ENCODE measurements at places on chromosomes 3 and 15.
A peak's percentile ranks its signal among the peaks of the same experiment; 100 is the strongest.

- no peak overlapping the region for H3K4me3 ChIP-seq
- no peak overlapping the region for H3K27ac ChIP-seq
- peaks cover 9% of the 10 kb centered on the region for H3K27me3 ChIP-seq
- H3K4me1 ChIP-seq, result no peaks in the 10 kb centered on the region
- no peak for DNase-seq
Measured at GRCh38 chr3:167918686-167919085, 177.0 kb downstream of the GOLIM4 start.

- H3K4me1 ChIP-seq, result peaks cover 29% of the 10 kb centered on the region
- DNase-seq, result peak; percentile 100
- no peaks in the 10 kb centered on the region for H3K36me3 ChIP-seq
- H3K27ac ChIP-seq, result peak overlapping the region; percentile 94
Measured at GRCh38 chr3:159765030-159765859, 223.4 kb upstream of the IL12A start.

GRCh38 chr3:122945230-122945629 is 82.3 kb downstream of the SEMA5B start:
- H3K4me3 ChIP-seq, result no peak overlapping the region
- DNase-seq, result no peak

- peaks cover 22% of the 10 kb centered on the region for H3K4me1 ChIP-seq
- H3K27ac ChIP-seq, result peak overlapping the region; percentile 69
- 0 out of 2 replicates have a peak, but pooled peaks cover 6% of the 10 kb centered on the region for H3K36me3 ChIP-seq
- 0 out of 2 replicates have a peak overlapping the region, but pooled peaks have one; percentile 14 for H3K4me3 ChIP-seq
- DNase-seq, result peak; percentile 95
- H3K27me3 ChIP-seq, result no peaks in the 10 kb centered on the region
Measured at GRCh38 chr3:42179110-42179725, 86.8 kb downstream of the CCK start.

- H3K27ac ChIP-seq, result peak overlapping the region; percentile 84
- peaks cover 44% of the 10 kb centered on the region for H3K4me1 ChIP-seq
- no peaks in the 10 kb centered on the region for H3K27me3 ChIP-seq
- peak; percentile 77 for DNase-seq
- no peaks in the 10 kb centered on the region for H3K36me3 ChIP-seq
Measured at GRCh38 chr3:49410846-49411534, 786 bp downstream of the RHOA start.

DNA sequence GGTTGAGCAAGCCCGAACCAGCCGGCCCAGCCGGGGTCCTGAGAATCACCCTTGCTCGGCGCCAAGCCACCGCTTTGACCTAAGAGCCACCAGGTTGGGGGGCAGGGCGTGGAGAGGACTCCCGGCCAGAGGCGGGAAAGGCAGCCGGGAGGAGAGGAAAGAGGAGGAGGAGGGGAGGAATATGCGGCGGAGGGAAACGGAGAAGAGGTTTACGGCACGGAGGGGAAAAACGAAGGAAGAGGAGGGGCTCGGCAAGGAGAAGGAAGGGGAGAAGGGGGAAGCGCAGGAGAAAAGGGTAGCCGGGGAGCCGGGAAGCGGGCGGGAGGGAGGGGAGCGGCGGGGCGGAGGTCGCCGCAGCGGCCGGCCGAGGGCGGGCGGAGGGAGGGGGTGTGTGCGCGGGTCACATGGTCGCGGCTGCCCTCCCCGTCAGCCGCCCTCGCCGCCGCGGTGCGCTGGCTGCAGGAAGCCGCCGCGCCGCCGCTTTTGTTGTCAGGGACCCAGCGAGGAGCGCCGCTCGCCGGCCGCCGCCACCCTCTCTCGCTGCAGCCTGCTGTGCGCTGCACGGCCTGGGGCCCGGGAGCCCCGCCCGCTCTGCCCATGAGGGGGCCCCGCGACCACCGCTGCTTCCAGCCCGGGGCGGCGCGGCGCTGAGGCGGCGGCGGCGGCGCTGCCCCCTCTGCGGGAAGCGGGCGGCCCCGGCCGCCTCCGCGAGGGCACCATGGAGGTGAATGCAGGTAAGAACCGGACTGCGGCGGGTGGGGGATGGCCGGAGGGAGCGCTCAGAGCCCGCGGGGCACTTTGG is at the start of gene NR1D2:
Gene NR1D2 (plus strand): TSS at position 426 of the 802 bp plus-strand sequence. CDS start 293 bp downstream, at position 719.
- DNase-seq, result peak; percentile 95
- no peaks in the 10 kb centered on the region for H3K36me3 ChIP-seq
- no peaks in the 10 kb centered on the region for H3K27me3 ChIP-seq
- peaks cover 24% of the 10 kb centered on the region for H3K4me1 ChIP-seq

- H3K27me3 ChIP-seq, result no peaks in the 10 kb centered on the region
- H3K4me3 ChIP-seq, result peak overlapping the region; percentile 99
- H3K36me3 ChIP-seq, result 0 out of 2 replicates have a peak, but pooled peaks cover 13% of the 10 kb centered on the region
Measured at GRCh38 chr15:72472992-72473610, 1.0 kb upstream of the ARIH1 start.

GRCh38 chr3:52836986-52837385 is 2.2 kb upstream of the MUSTN1 start:
- H3K4me1 ChIP-seq, result no peaks in the 10 kb centered on the region
- H3K36me3 ChIP-seq, result no peaks in the 10 kb centered on the region
- H3K27me3 ChIP-seq, result no peaks in the 10 kb centered on the region
- DNase-seq, result no peak
- H3K27ac ChIP-seq, result no peak overlapping the region

DNA sequence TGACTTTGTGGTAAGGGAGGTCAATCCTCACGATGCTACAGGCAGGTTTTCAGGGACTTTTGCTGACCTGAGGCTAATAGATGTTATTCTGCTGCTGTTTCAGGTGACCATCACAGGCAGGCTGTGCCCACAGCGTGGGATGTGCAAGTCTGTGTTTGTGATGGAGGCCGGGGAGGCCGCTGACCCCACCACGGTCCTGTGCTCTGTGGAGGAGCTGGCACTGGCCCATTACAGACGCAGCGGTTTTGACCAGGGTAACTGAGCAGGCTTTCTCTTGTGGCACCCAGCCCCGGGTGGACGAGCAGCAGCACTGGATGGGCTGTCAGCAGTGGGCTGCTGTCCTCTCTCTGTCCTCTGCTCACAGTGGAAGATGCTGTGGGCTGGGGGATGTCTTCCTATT is 22.0 kb downstream of the FAN1 start:
- H3K36me3 ChIP-seq, result peaks cover 15% of the 10 kb centered on the region
- H3K4me1 ChIP-seq, result 0 out of 2 replicates have a peak, but pooled peaks cover 7% of the 10 kb centered on the region
- H3K27me3 ChIP-seq, result no peaks in the 10 kb centered on the region
- H3K4me3 ChIP-seq, result no peak overlapping the region
- no peak overlapping the region for H3K27ac ChIP-seq
- DNase-seq, result no peak

DNA sequence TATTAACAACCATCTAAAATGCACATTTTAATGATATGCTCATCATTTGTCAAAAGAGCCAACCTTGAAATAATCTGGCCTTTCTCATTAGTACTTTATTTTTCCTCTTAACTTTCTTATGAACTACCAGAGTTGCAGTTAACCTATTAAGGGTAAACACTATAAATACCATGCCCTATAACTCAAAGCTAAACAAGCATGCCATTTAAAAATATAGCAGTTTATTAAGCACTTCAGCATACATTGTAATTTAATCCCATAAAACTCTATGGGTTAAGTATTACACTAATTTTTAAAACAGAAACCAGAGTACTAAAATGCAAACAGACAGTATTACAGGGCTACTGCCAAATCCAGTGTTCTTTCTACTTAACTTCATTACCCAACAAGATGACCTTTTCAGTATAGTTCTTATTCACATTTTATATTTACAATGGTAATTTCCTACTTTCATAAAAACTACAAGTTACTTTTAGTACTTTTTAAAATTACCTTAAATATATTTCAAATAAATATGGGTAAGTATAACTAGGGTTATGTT is 11.8 kb downstream of the NPTN start:
- no peaks in the 10 kb centered on the region for H3K27me3 ChIP-seq
- no peak overlapping the region for H3K4me3 ChIP-seq
- peaks cover 41% of the 10 kb centered on the region for H3K4me1 ChIP-seq
- H3K27ac ChIP-seq, result no peak overlapping the region
- DNase-seq, result no peak

DNA sequence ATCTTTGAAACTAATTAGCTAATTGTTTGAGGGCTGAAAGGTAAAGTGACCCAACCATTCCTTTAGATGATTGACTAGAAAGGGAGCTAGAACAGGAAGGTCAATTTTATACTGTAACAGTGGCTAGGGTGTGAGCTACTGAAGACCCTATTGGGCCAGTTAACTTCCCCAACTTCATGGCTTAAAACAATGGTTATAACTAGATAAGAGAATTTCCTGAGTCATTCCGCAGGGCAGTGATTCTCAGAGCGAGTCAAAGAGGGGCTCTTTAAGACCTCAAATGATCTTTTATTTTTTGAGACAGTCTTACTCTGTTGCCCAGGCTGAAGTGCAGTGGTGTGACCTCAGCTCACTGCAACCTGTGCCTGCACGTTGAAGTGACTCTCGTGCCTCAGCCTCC is 33.7 kb upstream of the TTBK2 start:
- no peak overlapping the region for H3K4me3 ChIP-seq
- no peaks in the 10 kb centered on the region for H3K27me3 ChIP-seq
- peaks cover 12% of the 10 kb centered on the region for H3K4me1 ChIP-seq
- no peak for DNase-seq

- H3K4me3 ChIP-seq, result no peak overlapping the region
- peak overlapping the region; percentile 33 for H3K27ac ChIP-seq
- H3K27me3 ChIP-seq, result no peaks in the 10 kb centered on the region
- DNase-seq, result peak; percentile 73
- H3K4me1 ChIP-seq, result peaks cover 48% of the 10 kb centered on the region
Measured at GRCh38 chr15:38041576-38041975, 107.1 kb downstream of the TMCO5A start.

GRCh38 chr3:197495059-197495455 is 60.7 kb downstream of the BDH1 start:
- H3K4me3 ChIP-seq, result no peak overlapping the region
- no peaks in the 10 kb centered on the region for H3K36me3 ChIP-seq
- DNase-seq, result no peak

- H3K27me3 ChIP-seq, result no peaks in the 10 kb centered on the region
- peaks cover 40% of the 10 kb centered on the region for H3K4me1 ChIP-seq
Measured at GRCh38 chr3:123952844-123953520, 8.0 kb downstream of the CCDC14 start.

- H3K4me3 ChIP-seq, result no peak overlapping the region
- no peaks in the 10 kb centered on the region for H3K36me3 ChIP-seq
- H3K27me3 ChIP-seq, result no peaks in the 10 kb centered on the region
- H3K4me1 ChIP-seq, result no peaks in the 10 kb centered on the region
- no peak for DNase-seq
- H3K27ac ChIP-seq, result no peak overlapping the region
Measured at GRCh38 chr3:187327845-187328244, 36.3 kb upstream of the MASP1 start.

- H3K4me3 ChIP-seq, result no peak overlapping the region
- no peaks in the 10 kb centered on the region for H3K4me1 ChIP-seq
- no peaks in the 10 kb centered on the region for H3K27me3 ChIP-seq
- H3K36me3 ChIP-seq, result no peaks in the 10 kb centered on the region
Measured at GRCh38 chr15:47265686-47266085, 451.6 kb upstream of the SEMA6D start.

- no peaks in the 10 kb centered on the region for H3K27me3 ChIP-seq
- H3K4me1 ChIP-seq, result peaks cover 40% of the 10 kb centered on the region
- peak; percentile 55 for DNase-seq
- no peak overlapping the region for H3K4me3 ChIP-seq
- H3K36me3 ChIP-seq, result peaks cover 69% of the 10 kb centered on the region
Measured at GRCh38 chr3:30646181-30646876, 39.9 kb downstream of the TGFBR2 start.

DNA sequence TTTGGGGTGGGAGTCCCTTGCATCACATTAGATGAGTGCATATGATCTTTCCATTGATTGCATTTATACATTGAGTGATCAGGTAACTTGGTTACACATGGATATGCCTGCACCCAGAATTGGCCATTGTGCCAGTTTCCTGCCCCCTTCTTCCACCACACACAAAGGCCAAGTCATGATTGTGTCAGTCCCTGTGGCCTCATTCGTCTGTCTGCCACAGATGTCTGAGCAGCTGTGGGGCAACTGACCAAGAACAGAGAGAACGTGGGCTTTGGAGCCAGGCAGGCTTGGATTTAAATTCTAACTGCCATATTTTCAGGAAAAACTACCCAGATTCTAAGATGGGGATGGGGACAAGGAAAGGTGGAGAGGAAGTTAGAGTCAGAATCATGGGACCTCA is 27.0 kb downstream of the CCNL1 start:
- H3K4me1 ChIP-seq, result peaks cover 81% of the 10 kb centered on the region
- no peaks in the 10 kb centered on the region for H3K36me3 ChIP-seq
- peak overlapping the region; percentile 85 for H3K27ac ChIP-seq

GRCh38 chr3:57919987-57920386 is 88.2 kb upstream of the FLNB start:
- H3K4me3 ChIP-seq, result no peak overlapping the region
- H3K36me3 ChIP-seq, result peaks cover 9% of the 10 kb centered on the region
- no peak overlapping the region for H3K27ac ChIP-seq
- H3K4me1 ChIP-seq, result peaks cover 18% of the 10 kb centered on the region

DNA sequence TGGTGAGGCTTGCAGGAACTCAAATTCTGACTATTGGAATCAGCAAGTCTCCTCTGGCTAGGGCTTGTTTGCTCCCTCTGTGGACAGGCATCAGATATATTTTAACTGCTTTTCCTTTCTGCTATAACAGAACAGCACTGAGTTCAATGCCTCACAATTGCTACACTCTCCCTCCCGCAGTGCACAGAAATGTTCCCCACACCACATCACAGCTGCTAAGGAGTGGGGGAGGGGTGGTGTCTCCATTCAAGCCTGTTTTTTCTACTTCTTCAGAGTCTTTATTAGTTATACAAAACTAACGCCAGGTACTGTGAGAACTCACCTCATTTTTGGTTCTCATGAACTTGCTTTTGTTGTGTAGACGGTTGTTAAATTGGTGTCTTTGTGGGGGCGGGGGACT is 68.5 kb downstream of the BCHE start:
- H3K4me1 ChIP-seq, result no peaks in the 10 kb centered on the region
- no peaks in the 10 kb centered on the region for H3K27me3 ChIP-seq
- no peak overlapping the region for H3K4me3 ChIP-seq
- no peaks in the 10 kb centered on the region for H3K36me3 ChIP-seq

DNA sequence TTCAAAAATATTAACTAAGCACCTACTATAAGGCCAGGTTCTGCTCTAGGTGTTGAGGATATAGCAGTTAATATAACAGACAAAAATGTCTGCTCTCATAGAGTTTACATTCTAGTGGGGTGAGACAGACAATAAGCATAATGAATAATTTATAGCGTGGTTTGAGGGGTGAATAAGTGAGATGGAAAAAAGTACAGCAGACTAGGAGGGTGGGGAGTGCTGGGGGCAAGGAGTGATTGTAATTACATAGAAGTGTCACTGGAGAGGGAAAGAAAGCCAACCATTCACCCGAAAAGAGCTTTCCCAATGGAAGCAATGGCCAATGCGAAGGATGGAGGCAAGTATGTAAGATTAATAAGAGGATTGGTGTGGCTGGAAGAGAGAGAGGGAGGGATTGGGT is 552.9 kb upstream of the KCNMB2 start:
- peaks cover 22% of the 10 kb centered on the region for H3K4me1 ChIP-seq
- no peaks in the 10 kb centered on the region for H3K36me3 ChIP-seq
- H3K27me3 ChIP-seq, result no peaks in the 10 kb centered on the region
- H3K4me3 ChIP-seq, result no peak overlapping the region
- no peak for DNase-seq

DNA sequence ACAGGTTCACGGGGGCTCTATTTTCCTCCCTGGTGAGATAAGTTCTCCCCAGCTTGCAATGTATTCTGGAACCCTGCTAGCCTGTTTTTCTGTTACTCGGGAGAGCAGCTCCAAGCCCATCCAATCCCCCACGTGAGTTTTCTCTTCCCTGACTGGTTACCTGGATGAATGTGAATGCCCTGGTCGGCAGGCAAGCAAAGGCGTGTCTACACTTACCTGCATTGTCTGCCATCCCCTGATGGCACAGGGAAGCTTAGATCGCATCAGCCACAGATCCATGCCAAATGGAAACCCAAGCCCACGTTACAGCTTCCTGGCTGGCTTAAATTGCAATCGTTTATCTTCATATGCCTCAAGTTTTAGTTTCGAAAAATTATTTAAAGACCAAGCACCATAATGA is 149.9 kb downstream of the FOXP1 start:
- no peaks in the 10 kb centered on the region for H3K27me3 ChIP-seq
- H3K4me1 ChIP-seq, result peaks cover 7% of the 10 kb centered on the region
- DNase-seq, result no peak
- H3K4me3 ChIP-seq, result no peak overlapping the region
- H3K36me3 ChIP-seq, result no peaks in the 10 kb centered on the region
- H3K27ac ChIP-seq, result no peak overlapping the region
